M059J (cell line): ENCODE measurements at places on chromosomes 1 and 21. TPM values are rescaled to one million over a fixed set of nuclear protein-coding genes. Genes with fewer than 3 reads are reported as not detected.

DNA sequence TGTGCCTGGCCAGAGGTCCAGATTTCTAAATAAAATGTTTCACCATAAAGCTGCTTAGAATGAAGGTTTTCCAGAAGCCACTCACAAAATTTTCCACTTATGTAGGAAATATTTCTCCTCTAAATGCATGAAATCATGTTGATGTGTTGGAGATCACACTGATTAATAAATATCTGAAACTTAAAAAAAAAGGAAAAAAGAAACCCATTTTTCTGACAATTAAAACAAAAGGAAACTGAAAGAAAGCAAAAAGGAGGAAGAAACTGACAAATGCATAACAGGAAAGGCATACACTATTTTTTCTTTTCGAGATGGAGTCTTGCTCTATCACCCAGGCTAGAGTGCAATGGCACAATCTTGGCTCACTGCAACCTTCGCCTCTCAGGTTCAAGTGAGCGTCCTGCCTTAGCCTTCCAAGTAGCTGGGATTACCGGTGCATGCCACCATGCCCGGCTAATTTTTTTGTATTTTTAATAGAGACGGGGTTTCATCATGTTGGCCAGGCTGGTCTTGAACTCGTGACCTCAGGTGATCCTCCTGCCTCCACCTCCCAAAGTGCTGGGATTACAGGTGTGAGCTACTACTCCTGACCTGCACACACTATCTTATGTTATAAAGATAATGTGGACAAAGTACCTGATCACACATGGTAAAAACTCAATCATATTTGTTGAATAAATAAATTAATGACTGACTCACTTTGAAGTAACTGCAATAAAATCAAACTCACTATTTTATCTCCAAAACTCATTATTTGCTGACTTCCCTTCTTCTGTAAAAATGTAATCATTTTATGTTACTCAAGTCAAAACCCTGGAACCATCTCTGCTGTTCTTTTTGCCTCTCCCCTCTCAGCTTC is 149.8 kb upstream of the NR5A2 start:
- no peak for DNase-seq

DNA sequence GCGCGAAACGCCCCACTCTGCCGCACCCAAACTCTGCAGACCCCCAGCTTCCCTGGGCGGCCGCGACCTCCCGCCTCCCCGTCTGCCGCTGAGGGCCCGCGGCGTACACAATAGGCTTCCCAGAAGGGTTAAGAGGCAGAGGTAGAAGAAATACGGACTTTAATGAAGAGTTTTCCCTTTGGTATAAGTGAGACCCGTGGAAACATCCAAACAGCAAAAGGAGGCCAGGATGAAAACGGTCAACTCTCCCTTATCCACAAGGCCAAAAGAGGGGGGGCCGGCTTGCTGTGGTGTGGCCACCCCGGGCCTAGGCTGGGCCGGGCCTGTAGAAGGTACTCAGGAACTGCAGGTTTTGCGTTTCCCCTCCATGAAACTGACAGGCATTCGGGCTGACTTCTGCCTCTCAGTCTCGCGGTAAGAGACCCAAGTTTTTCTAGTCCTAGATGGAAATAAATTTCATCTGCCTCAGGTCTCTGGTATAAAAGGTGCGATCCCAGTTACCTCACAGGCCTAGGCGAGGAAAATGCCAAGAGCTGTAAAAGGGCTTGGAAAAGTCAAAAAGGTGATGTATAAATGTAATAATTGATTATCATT is 671 bp upstream of the PYGO2 start:
- peak; percentile 42 for DNase-seq

GRCh38 chr21:45887788-45888187 is 93.8 kb upstream of the COL6A1 start:
- no peak for DNase-seq

- DNase-seq = no peak
Observed at GRCh38 chr1:8752411-8752810, 65.0 kb downstream of the RERE start.

DNA sequence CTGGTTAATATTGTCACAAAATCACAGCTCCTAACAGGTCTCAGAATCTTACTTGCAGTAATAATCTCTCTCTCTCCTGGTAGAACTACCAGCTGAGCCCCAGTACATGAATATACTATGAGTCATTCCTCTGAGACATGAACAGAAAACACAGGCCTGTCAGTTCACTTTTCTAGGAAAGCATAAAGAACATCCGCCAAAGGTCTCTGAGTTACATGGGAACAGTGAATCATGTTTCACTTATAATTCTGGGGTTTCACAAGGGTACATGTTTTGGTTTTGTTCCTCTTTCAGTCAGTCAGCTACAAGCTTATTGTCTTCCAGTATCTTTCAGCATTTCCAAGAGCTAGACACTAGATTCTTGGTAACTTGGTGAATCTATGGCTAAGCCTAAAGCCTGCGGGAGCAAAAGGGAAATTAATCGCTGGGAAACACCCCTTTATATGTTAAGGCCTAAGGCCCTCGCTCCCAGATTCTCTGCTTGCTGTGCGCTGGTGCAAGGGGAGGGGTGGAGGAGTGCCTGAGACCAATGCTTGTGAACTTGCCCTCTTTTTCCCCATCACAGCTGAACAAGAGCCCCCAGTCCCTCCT is 31.7 kb downstream of the IFNGR2 start:
- DNase-seq = peak; percentile 92

DNA sequence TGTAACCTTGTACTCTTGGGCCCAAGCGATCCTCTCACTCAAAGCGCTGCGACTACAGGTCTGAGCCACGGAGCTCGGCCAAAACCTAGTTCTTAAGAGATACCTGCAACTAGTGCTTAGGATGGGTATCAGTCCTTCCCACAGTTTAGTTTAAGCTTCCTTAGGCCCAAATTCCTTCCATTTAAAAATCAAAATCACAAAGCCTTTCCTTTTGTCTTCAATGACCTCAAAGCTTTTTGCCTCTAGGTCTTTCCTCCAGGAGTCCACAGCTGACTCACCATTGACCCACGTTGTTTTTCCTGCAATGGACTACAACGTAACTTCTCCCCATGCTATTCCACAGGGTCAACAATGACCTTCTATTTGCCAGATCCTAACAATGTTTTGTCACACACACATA is 64.0 kb downstream of the APP start:
- peak; percentile 54 for DNase-seq

GRCh38 chr1:41802532-41803501 is 115.9 kb downstream of the HIVEP3 start:
- DNase-seq = peak; percentile 73

- no peak for DNase-seq
Observed at GRCh38 chr21:43988016-43988415, 24.1 kb upstream of the TRAPPC10 start.

GRCh38 chr1:208111646-208112190 is 132.5 kb downstream of the PLXNA2 start:
- DNase-seq = no peak

DNA sequence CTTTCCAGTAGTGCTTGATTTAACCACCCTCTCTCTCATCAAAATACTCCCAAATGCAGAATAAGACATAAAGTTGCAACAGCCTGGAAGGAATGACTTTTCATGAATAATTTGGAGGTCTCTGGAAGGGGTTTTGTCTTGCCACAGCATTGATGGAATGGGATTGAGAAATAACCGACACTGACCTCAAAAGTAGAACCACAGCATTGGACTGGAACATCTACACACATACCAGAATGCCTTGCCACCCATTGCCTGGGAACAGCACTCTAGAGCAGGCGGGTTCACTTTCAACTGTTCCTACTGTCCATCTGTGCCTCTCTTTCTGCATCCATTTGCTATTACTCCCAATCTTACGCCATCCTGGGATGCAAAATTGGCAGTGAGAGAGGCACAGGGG is 149.1 kb upstream of the USP24 start:
- DNase-seq = no peak

GRCh38 chr1:51342591-51343206 is 12.3 kb upstream of the TTC39A start:
- DNase-seq = no peak

GRCh38 chr1:24825174-24825573 is 79.9 kb downstream of the CLIC4 start:
- DNase-seq = no peak

AGL gene
- total RNA-seq = 6.4 and 8.4 TPM in 2 replicates

MYOG gene
- total RNA-seq = not detected in 2 replicates

SELENBP1 gene
- 2.6 and 4.5 TPM in 2 replicates for total RNA-seq
